IPS DF 6.9 (cell line): ENCODE measurements at places on chromosomes 11 and 22.

- DNase-seq, result no peak
Measured at GRCh38 chr11:66874232-66874631, 17.4 kb downstream of the LRFN4 start.

- DNase-seq, result no peak
Measured at GRCh38 chr11:44998051-44998450, 47.4 kb upstream of the TP53I11 start.

DNA sequence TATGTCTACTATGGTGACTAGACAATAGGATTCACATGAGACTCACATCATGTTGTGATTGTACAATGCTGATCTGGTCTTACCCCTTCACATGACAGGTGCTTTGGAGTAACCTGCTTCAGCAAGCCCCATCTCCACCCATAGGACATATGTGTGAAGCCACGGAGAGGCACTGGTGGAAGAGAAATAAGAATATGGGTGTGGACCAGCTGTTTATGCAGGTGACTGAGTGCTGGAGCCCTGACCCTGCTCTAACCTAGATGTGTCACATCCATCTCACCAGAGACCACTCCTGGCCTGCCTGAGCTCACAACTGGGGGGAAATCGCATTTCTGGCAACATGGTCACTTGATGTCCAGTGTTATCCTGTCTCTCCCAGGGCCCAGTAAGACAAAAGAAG, 119.7 kb downstream of the GGTLC2 start:
- no peak for DNase-seq

- no peak for DNase-seq
Measured at GRCh38 chr22:24553597-24554312, 1.2 kb downstream of the GUCD1 start.

GRCh38 chr11:27200779-27201453, 160.3 kb downstream of the BBOX1 start:
- DNase-seq, result no peak

DNA sequence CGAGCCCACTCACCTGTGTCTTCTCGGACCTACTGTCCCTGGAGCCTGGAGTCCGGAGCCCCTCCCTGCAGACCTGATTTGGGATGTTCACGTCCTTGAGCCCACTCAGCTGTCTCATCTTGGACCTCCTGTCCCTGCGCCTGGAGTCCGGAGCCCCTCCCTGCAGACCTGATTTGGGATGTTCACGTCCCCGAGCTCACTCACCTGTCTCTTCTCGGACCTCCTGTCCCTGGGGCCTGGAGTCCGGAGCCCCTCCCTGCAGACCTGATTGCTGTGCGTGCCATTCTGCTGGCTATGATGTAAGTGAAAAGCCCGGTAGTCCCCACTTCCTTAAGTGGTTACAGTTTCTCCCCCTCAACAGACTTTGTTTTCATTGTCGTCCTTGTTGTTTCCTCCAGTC, 867.1 kb downstream of the BRD1 start:
- DNase-seq, result no peak

DNA sequence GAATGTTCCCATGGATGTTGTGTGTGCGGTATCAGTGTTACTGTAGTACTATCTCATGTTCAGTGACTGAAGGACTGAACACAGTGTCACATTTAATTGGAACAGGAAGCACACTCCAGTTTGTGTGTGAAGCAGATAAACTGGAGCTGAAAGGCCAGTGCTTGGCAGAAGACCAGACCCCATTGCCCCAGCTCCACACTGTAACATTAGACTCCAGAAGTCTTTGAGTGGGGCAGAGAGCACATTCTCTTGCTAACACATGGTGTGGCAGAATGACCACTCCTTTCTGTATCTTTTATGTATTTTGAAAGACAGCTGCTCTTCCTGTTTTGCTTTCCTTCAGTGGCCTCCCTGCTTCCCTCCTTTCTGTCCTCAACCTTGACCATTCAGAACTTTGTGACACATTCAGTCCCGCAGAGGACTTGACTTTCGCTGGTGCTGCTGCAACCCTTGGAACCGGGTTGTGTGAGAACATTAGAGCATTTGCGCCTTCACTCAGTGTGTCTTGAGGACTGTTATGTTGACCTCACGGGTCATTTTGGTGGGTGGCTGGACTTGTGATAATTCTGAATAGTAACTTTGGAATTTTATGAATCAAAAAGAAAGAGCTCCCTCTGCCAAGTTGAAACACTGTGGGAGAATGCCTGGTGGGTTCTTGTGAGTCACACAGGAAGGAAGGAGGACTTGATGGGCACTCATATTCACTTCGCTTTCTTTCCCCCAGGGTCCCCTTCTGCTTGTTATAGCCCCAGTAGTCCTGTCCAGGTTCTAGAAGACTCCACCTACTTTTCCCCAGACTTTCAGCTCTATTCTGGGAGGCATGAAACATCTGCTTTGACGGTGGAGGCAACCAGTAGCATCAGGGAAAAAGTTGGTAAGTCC, 26.4 kb downstream of the AMOTL1 start:
- DNase-seq, result no peak

- no peak for DNase-seq
Measured at GRCh38 chr22:17782158-17782557, 7.9 kb upstream of the BID start.

- DNase-seq, result no peak
Measured at GRCh38 chr11:8056810-8057463, 24.1 kb upstream of the TUB start.

GRCh38 chr11:134276396-134277182, 410 bp downstream of the GLB1L3 start:
- no peak for DNase-seq

DNA sequence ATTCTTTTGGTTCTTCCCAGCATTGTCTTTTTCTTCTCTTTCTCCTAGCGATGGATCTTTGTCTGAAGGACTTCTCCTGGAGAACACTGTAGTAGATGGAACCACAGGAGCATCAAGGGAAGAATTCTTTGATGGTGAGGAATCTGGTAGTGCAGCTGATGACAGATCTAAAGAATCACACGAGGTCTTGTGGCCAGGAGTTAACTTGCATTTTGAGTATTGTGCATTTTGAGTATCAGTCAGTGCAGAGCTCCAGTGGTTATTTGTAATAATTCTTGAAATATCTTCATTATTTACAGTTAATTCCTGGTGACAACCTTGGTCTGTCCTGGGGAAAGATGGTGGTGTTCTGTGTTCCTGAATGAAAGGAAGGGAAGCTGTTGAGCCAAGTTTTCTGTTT, 14.5 kb upstream of the POGLUT3 start:
- no peak for DNase-seq

- no peak for DNase-seq
Measured at GRCh38 chr11:6156628-6157359, 13.3 kb downstream of the OR52B2 start.

DNA sequence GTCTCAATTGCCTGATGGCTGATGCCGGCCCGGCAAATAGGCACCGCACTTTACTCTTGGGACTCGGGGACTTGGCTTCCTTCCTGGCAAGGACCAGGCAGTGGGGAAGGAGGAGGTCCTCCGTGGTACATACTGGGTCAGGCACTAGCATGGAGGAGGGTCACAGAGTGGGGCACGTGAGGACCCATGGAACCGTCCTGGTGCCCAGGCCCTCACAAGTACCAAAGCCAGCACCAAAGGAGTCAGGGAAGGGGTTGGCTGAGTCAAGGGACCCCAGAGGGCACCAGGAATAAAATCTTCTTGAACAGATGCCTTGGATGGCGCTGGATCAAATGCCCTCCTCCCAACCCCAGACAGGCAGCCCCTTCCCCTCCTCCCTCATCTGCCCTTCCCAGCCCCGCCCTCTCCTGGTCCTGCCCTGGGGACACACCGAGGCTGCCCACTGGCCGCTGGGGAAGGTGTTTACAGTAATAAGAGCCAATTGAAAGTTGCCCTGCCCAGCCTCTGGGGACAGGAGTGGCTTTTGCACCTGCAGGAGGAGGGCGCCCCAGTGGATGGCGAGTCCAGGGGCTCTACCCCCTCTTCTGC, 5.6 kb upstream of the CARNS1 start:
- DNase-seq, result no peak

DNA sequence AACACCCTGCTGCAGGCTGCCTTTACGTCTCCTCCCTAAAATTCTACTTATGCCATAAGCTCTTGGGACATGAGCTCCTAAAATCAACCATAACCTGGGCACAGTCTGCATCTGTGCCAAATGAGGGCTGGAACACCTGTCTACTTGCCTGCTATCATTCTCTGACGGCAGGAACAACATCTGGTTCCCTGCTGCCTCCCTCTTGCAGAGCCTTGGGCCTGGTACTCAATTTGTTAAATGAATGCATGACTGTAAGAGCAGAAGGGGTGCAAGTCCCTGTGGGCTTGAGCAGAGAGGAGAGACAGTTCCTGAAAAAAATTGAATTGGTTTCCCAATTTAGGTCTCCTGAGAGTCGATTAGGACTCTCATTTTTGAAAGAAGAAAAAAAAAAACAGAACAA, 66.7 kb upstream of the CSNK2A3 start:
- no peak for DNase-seq

GRCh38 chr11:28514391-28514790, 406.2 kb downstream of the METTL15 start:
- DNase-seq, result no peak

DNA sequence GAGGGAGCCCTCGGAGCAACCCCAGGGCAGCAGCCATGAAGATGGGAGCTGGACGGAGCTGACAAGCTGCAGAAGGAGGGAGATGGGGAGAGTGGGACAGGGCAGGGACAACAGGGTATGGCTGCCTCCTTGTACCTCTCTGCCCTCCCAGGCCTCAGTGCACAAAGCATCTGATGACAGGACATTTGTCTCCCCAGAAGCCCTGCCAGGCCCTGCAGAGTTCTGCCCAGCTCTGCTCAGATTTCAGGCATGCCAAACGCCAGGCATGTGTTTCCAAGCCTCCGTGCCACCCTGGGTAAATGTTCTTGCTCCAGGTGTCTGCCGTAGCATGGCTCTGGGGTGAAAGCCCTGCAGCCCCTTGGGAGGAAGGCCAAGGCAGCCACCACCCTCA, 1.1 kb upstream of the IFITM10 start:
- DNase-seq, result no peak

DNA sequence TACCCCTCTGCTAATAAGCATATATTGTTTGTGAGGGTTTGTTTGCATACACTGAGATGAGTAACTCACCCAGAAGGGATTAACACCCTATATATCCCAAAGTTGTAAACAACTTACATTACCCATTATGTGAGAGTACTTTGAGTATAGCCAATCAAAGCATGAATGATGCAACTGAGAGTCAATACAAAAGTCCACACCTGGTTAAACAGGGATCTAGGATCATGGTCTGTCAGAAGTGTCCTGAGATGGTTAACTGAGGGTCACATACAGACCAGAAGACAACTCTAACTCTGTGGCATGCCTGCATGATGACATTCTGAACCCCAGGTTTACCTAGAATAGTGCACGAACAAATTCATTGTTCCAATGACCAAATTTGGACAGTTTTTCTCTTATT, 17.4 kb upstream of the OR10A5 start:
- DNase-seq, result no peak

DNA sequence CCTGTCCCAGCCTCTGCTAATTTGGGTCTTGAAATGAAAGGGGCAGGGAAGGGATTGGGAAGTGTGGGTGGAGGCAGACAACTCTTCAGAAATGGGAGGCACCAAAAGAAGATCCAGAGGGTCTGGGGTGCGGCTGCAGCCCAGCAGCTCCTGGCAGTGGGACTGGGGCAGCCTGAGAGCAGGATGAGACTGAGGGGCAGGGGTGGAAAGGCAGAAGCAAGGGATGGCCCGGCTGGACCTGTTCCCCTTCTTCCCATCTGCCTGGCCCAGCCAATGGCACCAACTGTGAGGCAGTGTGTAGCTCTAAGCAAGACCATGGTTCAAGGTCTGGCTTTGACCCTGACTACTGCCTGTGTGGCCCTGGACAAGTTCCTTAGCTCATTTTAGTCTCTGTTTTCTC, 160.4 kb downstream of the ENTHD1 start:
- DNase-seq, result no peak

GRCh38 chr22:33823552-33823951, 96.7 kb downstream of the LARGE1 start:
- no peak for DNase-seq

- DNase-seq, result no peak
Measured at GRCh38 chr11:72899238-72899637, 85.0 kb downstream of the ATG16L2 start.

DNA sequence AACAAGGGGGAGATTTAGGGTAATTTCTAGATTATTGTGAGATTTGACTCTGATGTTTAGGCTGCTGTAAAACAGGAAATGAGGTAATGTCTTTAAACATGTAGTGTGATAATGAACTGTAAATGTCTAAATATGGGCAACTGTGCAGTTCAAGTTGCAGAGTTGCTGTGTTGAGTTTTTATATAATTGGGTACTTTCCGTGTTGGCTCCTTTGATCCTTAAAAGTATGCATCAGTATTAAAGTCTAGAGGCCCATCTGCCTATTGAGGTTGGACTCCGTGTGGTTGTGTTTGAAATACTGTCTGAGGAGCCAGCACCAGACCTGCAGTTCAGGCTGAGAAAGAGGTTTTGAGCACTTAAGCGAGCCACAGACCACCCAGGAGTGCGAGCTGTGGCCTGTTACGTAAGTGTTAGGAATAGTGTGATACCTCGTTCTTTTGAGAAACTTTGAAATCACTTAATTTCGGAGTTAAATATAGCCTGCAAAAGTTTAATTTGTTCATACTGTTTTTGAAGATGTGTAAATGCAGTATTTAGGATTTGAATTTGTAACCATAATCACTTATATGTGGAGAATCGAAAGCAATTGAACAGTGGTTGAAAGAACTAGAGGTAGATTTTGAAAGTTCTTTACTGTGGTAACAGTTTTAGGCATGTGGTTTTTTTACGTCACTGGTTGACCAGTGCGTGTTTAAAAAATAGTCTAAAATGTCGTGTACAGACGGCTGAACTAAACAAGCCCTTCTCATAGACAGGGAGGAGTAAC, 9.0 kb downstream of the FAM118A start:
- DNase-seq, result no peak

GRCh38 chr11:17730608-17731462, 3.7 kb upstream of the KCNC1 start:
- no peak for DNase-seq

GRCh38 chr11:10298342-10298741, 4.3 kb upstream of the SBF2 start:
- no peak for DNase-seq

DNA sequence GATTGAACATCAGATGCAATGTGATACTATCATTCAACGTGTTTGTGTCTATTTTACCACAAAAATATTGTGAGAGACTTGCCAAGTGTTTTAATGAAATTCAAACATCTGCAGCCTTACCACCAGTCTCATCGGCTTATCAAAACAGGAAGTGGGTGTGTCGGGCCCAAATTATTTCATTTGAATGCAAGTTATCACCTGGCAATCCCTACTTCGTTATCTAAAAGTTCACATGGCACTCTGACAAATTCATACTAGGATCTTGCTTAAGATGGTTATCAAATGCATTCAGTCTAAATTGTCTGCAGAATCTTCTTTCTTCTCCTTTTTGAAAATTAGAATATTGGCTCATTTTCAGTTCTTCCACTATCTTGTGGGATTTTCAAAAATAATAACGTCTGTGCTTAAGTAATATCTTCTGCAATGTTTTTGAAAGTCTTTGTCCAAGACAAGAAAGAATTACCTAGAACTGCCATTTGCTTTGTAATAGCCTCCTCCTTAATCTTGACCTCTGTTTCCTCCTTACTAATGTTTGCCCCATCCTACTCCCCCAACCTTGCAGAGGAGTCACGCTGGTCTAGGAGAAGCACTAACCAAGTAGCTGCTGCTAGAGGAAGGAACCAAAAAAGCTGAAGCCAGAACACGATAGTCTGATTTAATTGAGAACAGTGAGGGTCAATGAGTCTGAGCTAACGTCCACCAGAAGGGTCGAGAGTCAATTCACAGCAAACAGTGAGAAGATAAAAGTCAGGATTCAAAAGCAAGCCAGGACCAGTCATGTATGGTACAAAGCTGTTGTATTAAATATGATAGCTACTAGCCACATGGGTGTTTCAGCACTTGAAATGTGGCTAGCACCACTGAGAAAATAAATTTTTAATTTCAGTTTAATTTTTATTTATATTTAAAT, 10.2 kb upstream of the BIRC3 start:
- no peak for DNase-seq
